ENCODE measurements at places on chromosomes 12 and 14.

DNA sequence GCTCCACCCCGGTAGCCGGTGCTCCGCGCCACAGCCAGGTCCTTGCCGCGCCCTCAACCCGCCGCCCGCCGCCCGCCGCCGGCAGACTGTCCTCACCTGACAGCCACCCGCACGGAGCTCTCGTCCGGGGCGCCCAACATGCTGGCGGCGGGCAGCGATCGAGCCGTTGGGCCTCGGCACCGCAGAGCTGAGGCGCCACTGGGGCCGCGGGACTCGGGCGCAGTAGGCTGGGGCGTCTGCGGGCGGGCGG is 164 bp downstream of the KIF21A start:
- no peak for DNase-seq

DNA sequence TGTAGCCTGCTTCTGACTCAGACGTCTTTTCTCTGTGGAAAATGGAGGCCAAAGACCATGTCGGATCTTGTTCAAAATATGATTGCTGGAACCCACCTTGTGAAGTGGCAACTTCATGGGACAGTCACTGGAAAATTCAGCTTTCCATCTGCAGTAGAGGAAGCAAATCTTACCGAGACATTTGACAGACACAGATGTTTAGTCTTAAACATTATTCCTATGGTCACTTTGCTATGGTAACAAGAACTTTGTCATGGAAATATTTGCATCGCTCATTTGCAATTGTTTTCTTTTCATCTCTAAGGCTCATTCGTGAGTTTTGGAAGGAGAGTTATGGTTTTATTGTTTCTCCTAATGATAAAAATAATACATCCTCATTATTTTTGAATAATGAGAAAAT is 98.3 kb upstream of the HIF1A start:
- DNase-seq, result no peak

GRCh38 chr14:44027397-44027796 is 479.7 kb downstream of the FSCB start:
- DNase-seq, result no peak

GRCh38 chr14:74008843-74009499 is 10.1 kb downstream of the ENTPD5 start:
- no peak for DNase-seq

DNA sequence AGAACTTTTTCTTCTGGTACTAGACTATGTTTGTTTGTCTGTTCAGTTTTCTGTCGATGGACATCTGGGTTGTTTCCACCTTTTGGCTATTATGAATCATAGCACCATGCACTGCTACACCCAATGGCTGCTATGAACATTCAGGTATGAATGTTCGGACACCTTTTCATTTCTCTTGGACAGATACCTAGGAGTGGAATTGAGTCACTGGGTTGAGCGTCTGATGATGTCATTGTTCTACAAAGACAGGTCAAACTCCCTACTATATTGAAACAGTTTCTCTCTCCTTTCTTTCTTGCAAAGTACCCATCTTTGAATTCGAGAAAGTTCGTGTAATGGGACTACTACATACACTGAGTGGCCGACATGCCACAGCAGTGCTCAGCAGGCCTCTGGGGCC is 44.7 kb downstream of the KCTD10 start:
- no peak for DNase-seq
